ENCODE measurements at places on chromosomes 6 and 20.

DNA sequence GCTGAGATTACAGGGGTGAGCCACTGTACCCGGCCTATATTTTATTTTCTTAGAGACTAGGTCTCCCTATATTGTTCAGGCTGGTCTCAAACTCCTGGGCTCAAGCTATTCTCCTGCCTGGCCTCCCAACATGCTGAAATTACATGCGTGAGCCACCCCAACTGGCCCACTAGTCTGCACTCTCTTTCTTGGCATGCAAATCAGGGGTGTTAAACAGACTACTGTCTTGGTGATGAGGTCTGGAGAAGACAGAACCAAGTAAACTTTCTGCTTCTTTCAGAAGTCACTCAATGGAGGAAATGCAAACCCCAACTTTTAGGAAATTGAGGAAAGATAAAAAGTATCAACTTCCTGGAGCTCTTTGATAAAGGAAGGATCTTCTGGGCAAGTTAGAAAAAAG is 8.0 kb upstream of the TUBB2B start:
- no peak for ATAC-seq

GRCh38 chr6:143746202-143747119 is 68.7 kb downstream of the PHACTR2 start:
- ATAC-seq = no peak

DNA sequence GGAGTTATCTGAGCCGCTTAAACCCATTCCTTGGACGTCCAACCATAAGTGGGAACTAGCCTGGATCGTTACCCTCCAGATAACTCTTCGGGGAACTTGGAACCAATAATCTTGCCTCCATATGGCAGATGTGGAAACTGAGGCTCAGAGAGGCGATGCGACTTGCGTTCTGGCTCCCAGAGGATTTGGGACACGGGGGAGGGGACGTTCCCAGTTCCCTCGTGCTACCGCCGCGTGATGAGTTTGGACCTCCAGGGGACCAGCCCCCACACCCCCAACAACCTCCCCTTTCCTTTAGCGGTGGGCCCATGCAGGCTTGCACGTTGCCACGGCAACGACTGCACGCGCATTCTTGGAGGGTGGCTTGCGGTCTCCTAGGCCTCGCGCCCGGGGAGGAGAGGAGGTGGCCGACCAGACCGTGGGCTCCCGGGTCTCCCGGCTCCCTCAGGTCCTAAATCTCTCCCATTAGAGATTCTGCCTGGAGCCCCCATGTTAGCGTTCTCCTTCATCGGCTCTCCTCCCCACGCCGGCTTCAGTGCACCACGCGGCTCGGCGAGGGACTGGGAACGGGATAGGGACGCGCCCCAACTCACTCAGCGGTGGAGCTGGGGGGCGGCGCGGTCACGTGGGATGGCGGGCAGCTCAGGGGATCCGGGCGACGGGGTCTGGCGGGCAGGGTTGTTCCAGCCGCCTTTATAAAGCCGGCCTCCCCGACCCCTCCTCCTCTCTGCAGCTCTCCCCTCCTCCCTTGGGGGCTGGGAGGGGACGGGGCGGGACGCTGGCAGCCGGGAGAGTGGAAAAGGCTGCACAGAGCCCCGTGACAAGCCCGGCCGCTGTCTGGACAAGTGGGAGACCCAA is at the start of gene PLTP:
Gene PLTP, minus strand, starts transcription at position 670 of the 858 bp plus-strand sequence. CDS start 703 bp downstream, outside the sequence.
- ATAC-seq = peak; percentile 27

GRCh38 chr6:166904101-166904746 is 52.1 kb downstream of the RNASET2 start:
- ATAC-seq = peak; percentile 70

- no peak for ATAC-seq
Observed at GRCh38 chr6:19052219-19052618, 665.1 kb downstream of the RNF144B start.

DNA sequence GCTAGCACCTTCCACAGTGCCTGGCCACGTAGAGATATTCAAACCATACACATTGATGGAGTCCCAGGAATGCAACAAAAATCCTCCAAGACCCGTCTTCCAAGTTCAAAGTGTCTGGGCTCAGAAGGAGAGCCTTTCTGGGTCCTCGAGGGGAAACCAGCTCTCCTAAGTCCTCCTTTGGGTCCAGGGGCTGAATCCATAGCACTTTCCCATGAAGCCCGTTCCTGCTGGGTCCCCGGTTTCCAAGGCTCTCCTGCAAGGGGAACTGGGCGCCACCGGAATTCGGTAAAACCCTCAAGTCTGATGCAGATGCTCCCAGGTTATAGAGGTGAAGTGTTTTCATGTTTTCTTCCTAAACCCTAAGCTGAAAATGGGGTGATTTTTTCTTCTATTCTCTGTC is 101.2 kb upstream of the SNX9 start:
- no peak for ATAC-seq
